ENCODE measurements at places on chromosomes 3 and 15.

GRCh38 chr3:171347301-171348039, 112.7 kb downstream of the TNIK start:
- peak; percentile 53 for DNase-seq

DNA sequence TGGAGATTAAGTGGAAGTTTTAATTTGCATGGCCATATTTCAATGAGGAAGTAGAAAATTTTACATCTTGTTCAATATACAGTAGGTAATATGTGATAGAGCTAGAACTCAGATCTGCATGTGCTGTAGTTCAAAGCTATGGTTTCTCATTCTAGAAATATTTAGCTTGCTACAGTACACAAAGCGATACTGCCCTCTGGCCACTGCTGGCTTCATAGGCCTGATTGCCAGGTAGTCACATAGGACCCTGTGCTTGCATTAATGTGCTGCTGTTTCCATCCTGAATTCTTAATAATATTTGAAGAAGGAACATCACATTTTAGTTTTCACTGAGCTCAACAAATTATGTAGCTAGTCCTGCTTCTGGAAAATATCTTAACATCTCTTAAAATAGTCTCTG, 87.0 kb downstream of the PLSCR2 start:
- DNase-seq: no peak

DNA sequence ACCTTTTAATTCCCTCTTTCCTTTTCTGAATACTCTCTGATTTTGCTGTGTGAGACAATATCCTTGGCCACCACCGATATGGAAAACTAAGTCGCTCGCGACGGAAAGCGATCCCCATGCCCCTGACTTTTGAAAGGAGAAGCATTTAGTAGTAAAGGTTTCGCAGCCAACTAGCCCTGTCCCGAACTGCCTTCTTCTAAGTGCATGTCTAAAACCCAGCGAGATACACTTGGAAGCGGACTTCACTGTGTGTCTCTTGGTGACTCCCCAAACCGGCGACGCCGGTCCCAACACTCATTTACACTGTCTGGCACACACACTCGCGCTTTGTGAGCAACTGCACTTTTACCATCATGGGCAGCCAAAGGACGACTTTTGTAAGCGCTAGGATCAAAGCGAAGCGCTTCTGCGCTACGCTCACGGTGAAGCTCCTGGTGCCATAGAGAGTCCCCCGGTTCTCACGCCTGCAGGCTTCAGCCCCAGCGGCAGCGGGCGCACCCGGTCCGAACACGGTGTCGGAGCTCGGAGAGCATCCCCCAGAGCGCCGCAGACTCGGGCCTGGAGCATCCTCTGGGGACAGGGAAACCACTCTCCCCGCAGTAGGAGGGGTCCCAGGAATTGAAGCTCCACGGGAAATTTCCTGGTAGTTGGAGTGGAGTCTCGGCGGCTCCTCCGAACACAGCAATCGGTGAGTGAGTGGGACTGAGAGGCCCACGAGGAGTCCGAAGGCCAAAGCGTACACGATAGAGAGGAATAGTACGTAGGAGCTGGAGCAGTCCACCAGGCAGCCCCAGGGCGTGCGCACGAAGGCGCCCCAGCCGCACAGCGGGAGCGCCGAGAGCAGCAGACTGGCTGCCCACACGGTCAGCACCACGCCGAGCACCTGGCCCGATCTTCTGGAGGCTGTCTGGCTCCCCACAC, 1.4 kb downstream of the GPR149 start:
- no peak for DNase-seq

DNA sequence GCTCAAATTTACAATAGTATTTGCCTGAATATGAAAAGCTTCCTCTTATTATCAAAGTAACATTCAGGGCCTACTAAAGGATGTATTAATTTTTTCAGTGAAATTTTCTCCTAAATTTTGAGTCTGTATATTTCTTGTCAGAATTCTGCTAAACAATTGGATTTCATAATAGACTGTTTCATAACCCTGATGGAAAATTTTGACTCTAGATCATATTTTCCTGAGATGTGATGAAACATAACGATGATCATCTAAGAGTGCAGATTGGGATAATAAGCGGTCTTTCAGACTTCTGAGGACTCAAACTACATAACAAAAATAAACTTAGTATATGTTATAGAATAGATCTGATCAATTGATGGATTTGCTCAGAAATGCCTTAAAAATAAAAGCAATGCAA, 574.5 kb upstream of the TBL1XR1 start:
- no peak for DNase-seq

DNA sequence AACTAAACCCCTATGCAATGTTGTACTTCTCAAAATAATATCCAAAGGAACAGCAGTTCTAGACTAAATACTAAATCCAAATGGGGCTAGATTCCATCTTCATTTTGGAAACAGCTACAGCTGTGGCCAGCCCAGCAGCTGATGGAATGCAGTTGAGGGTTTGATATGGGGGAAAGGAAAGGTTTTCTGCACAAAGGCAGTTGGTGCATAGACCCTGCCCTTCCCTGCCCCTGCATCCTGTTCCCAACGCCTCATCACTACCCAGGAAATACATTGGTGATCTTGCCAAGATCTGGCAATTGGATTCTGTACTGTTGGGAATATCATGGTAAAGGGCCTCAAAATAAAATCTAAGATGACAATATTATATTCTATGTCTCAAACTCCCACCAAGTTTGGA, 43.9 kb downstream of the DTWD1 start:
- DNase-seq: no peak

- DNase-seq: no peak
Measured at GRCh38 chr3:77780278-77780996, 740.5 kb downstream of the ROBO2 start.

DNA sequence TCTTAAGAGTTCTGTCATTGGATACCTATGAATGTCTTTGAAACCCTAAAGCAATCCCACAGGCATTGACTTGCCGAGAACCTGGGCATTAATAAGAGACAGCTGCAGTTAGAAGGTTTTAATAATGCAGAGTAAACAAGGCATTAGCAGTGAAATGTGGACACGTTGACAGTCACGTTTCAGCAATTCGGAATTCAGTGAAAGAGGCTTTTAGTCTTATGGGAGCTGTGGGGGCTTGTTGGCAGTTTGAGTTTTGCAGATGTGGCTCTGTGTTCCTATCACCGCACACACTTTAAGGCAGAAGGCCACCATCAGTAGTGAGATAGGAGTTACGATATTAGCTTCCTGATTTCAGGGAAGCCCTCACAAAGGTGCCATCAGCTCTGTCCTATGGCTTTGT, 145.2 kb upstream of the NUDT16 start:
- DNase-seq: no peak

DNA sequence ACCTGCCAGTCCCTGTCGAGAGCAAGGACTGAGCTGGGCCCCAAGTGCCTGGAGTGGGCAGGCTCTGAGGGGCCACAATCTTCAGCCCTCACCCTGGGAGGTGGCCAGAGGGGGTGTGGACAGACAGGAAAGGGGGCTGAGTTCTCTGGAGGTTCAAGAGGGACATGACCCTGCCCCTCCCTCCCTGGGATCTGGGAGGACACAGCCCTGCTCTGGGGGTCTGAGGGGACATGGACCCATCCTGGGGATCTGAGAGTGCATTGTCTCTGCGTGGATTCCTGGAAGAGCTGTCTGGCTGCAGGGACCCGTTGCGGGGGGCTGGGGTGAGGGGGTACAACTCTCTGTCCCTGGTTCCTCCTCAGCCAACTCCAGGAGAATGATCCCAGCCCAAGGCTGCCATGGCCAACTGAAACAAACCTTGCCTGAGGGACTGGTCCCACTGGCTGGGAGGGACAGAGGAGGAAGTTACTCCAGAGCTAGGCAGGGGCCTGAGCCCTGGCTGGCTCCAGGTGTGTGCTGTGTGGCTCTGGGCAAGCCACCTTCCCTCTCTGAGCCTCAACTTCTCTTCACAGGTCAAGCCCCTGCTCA, 29.0 kb downstream of the PTH1R start:
- no peak for DNase-seq

- no peak for DNase-seq
Measured at GRCh38 chr3:90092994-90093393, 985.6 kb downstream of the EPHA3 start.

GRCh38 chr3:62872318-62872717, 2.9 kb downstream of the CADPS start:
- no peak for DNase-seq
